ENCODE measurements at places on chromosomes 16 and 17.

- no peak for DNase-seq
These were observed 15.9 kb upstream of the MEIOB start for GRCh38 chr16:1887711-1888354.

DNA sequence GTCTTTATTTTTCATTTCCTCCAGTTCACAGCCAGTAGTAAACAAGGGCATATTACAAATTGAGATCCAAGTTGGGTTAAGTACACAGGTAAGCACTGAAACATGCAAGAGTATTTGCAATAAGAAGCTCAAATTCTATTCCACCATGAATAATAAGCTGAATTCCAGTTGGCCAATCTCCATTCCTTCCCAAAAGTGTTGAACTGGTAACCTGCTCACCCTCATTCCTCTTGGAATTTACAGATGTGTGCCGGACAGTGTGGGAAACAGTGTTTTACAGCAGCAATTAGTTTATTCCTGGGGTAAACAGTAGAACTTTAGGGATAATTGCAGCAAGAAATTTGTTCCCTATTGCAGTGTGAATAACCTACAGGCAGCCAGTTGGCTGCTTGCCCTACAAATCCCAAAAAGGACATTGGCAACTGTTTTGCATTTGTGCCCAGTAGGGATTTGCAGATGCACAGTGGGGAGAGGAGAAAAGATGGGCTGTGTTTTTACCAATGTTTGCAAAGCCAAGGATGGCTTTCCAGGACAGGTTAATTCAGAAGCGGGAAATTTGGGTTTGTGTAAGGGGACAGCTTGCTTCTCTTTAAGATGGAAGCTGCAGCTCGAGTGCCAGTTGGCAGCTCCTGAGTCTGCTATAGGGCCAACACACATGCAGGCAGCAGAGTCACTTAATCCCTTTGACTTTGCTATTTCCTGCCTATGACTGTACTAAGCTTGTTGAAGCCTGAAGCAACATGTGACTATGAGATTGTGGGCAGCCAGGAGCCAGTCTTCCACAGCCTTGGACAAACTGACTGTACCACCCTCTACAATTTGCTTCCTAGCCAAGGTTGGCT lies 318.9 kb downstream of the MAP2K6 start:
- no peak for DNase-seq

GRCh38 chr16:48905632-48906505 lies 295.9 kb upstream of the N4BP1 start:
- DNase-seq: no peak

DNA sequence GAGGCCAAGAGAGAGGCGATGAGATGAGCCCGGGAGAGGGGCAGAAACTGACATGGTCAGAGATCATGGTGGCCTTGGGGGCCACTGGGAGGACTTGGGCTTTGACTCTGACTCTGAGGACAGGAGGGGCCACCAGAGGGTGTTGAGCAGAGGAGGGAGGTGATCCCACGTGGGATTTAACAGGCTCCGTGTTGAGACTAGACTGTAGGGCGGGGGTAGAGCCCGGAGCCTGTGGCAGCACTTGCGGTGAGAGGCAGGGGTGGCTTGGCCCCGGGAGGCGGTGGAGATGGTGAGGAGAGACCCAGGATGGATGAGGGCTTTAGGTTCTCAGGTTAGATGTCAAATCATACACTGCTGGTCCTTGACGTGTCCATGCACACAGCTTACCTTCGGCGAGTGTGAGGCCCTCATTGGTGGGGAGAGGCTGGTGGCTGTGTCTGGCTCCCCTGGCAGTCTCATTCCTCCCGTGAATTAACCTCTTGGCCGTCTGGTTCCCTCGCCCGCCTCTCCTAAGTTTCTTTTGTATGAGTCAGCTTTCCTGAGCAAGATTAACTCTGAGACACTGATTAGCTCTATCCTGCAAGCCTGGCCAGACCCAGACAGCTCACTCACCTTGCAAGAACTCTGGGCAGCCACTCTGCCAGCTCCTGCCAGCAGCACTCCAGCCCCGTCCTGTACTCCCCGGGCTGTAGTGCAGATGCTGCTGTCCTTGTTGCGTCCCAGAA lies 39.7 kb downstream of the VPS35L start:
- no peak for DNase-seq

DNA sequence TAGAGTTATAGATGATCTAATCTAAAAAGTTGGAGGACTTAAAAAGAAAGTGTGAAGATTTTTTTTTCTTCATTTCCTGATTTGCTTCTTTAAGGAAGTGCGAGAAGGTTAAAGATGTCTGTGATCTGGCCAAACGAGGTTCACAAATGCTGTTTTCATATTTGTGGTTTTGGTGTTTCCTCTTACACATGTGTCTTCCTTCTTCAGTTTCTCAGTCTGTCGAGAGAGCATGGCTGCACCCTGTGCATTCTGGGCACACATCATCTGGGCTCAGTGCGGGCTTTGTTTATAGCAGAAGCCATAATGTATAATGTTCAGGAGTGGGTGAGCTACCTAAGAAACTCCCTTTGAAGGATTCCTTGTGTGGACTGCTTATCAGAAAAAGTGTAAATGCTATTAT lies 260.4 kb upstream of the TBX2 start:
- DNase-seq: peak; percentile 15

- no peak for DNase-seq
These were observed 4.4 kb upstream of the MTSS2 start for GRCh38 chr16:70689970-70690891.

DNA sequence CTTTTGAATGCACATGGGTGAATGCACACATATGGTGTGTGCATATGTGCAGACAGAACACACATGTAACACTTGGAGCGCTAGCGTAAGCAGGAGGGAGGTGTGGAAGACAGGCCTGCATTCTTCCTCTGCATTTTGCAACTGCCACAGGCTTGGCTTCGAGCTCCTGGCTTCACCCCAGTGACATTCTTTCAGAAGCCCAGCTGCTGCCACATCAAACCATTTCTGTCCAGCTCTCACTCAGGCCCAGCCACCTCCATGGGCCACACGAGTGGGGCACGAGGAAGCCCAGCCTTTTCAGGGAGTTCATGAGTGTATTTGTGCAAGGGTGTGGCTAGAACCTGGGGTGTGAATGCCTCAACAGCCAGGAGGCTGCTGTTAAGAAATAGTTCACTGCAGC lies 18.8 kb downstream of the LGALS3BP start:
- no peak for DNase-seq

DNA sequence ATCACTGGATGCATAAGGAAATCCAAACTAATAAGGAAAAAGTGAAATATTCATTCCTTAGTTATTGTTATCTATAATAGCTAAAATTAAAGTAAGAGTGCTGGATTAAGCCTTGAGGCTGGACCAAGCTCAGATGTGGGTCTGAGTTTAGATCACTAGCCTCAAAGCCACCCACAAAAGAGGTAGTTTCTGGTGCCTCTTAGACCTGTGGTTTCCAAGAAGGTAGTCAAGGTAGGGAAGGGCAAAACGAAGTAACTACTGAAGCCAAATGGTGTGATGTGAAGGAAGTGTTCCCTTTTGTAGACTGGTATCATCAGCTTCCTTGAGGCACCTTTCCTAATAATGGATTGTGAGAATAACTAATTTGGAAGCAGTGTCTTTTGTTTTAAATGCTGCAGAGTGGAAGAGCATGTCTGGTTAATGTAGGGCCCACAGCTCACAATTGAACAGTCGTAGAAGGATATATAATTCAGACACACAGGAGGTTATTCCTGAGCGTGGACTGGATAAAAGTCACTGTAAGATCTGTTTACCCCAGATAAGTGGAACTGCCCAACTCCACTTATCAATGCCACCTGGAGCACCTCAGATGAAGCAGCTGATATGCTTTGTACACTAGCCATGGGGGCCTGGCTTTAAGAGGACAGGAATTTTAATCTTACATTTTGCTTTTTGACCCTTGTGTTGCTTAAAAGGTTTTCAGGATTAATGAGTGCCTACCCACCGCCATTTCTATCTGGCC lies 31.7 kb upstream of the LCMT1 start:
- DNase-seq: no peak
